ENCODE measurements at places on chromosomes 6 and 20. TPM values are rescaled to one million over a fixed set of nuclear protein-coding genes. Genes with fewer than 3 reads are reported as not detected.

- DNase-seq: no peak
- H3K36me3 ChIP-seq: no peaks in the 10 kb centered on the region
- peaks cover 48% of the 10 kb centered on the region for H3K27me3 ChIP-seq
- H3K4me3 ChIP-seq: no peak overlapping the region
- no peaks in the 10 kb centered on the region for H3K4me1 ChIP-seq
Measured at GRCh38 chr20:63345328-63346100, 15.6 kb downstream of the CHRNA4 start.

Gene MICAL1
- total RNA-seq: 7.8 TPM

Gene GNAS-AS1
- not detected for total RNA-seq

DNA sequence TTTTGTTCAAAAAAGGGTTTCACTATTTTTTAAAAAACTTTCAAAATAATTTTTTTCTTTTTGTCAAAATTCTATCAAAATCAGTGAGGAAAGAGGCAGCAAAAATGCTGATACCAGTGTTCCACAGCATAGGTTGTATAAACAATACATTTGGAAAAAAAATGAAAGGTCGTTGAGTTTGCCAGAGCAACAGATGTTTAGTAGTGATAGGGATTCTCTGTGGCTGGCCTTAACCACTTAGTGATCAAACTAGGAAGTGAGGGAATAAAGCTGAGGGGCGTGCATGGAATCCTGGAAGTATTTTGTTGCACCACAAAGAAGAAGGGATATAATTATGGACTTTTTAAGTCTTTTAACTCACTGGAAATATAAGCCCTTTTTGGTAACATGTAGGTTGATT is 555.3 kb upstream of the CHD6 start:
- DNase-seq: no peak
- H3K4me1 ChIP-seq: no peaks in the 10 kb centered on the region
- H3K4me3 ChIP-seq: no peak overlapping the region
- H3K36me3 ChIP-seq: no peaks in the 10 kb centered on the region
- no peaks in the 10 kb centered on the region for H3K27me3 ChIP-seq
- no peak overlapping the region for H3K27ac ChIP-seq

Gene FKBP5
- 665 TPM for total RNA-seq

Gene OOEP
- not detected for total RNA-seq

- no peak for DNase-seq
- no peaks in the 10 kb centered on the region for H3K4me1 ChIP-seq
- no peak overlapping the region for H3K4me3 ChIP-seq
- no peak overlapping the region for H3K27ac ChIP-seq
- H3K36me3 ChIP-seq: no peaks in the 10 kb centered on the region
Measured at GRCh38 chr6:108492131-108492766, 68.5 kb upstream of the FOXO3 start.

Gene TNNC2
- 3,968 TPM for total RNA-seq

- H3K4me1 ChIP-seq: peaks cover 20% of the 10 kb centered on the region
- no peak overlapping the region for H3K27ac ChIP-seq
- H3K27me3 ChIP-seq: no peaks in the 10 kb centered on the region
- peak; percentile 52 for DNase-seq
- no peaks in the 10 kb centered on the region for H3K36me3 ChIP-seq
Measured at GRCh38 chr20:60053125-60053817, 95.0 kb downstream of the CDH26 start.

DNA sequence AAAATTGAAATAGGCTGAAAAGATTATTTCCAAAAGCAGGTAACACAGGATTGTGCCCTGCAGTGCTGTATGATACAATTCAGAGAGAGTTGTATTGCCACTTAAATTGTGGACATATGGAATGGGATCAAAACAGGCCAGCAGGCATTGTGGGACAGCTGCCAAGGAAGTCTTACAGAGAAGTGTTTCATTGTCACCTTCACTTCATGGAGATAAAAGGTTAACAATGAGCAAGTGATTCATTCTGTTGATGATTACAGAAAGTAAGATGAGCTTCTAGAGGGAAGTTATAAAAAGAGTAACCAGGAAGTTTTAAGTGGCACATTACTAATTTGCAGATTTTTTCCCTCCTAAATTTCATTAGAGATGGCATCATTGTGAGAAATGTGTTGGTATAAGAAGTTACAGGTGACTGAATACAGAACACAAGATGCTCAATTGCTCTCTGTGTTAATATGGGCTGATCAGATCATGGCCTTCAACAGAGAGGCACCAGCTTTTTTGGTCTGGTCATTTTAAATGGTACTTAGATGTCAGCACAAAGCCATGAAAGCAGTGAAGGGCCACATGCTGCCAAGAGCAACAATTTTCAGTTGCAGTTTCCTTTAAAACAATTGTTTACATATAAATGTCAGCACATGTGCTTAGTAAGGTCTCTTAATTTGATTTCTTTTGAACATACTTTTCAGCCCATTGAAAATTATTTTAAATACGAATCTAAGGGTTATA is 402.5 kb upstream of the FKBP1C start:
- DNase-seq: no peak
- H3K27ac ChIP-seq: no peak overlapping the region
- H3K4me3 ChIP-seq: no peak overlapping the region
- H3K36me3 ChIP-seq: no peaks in the 10 kb centered on the region
- H3K4me1 ChIP-seq: no peaks in the 10 kb centered on the region

DNA sequence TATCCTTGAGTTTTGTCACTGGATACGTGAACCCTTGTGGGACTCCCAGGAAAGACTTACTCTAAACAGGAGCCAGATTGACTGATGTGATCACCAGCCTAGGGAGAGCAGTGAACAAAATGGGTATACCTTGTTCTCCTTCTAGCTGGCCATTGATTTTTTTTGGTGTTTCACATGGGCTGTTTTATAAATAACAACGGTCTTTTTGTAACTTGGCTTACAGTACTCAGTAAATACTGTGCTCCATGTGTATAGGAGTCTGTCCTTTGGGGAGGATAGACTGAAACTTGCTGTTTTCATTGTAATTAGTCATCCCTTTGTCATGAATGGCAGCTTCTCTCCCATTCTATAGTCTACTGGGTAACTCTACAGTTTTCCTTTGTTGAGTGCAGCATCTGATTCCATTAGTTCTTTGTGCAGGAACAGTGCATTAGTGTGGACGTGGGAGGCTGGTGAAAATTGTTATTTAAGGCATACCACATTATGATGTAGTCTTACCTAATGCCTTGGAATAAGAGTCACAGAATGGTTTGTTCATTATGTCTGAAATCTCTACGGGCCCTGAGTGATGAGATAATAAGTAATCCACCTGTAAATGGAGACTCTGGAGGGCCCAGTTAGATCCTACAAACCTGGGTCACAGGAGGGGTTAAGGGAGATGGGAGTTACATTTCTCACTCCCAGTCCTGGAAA is 89.5 kb downstream of the TIAM2 start:
- no peaks in the 10 kb centered on the region for H3K4me1 ChIP-seq
- H3K4me3 ChIP-seq: no peak overlapping the region
- no peaks in the 10 kb centered on the region for H3K36me3 ChIP-seq
- no peak overlapping the region for H3K27ac ChIP-seq

DNA sequence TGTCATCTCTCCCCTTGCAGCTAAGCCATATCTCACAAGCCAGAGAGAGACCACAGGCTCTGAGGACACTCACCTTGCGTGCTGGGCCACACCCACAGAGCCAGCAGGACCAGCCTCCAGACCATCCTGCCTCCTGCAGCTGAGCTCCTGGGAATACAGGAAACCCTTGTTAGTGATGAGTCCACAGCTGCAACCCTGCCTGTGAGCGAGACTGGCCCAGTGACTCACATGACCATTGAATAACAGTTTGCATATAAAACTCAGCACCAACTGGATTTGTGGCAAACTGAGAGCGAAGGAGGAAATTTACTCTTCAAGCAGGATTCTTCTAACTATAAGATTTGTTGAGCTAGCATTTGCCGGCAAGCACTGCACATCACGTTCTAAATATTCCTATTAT is 3.0 kb downstream of the THBS2 start:
- H3K4me1 ChIP-seq: no peaks in the 10 kb centered on the region
- DNase-seq: no peak
- H3K36me3 ChIP-seq: no peaks in the 10 kb centered on the region
- H3K27me3 ChIP-seq: peaks cover 25% of the 10 kb centered on the region
- H3K4me3 ChIP-seq: no peak overlapping the region

DNA sequence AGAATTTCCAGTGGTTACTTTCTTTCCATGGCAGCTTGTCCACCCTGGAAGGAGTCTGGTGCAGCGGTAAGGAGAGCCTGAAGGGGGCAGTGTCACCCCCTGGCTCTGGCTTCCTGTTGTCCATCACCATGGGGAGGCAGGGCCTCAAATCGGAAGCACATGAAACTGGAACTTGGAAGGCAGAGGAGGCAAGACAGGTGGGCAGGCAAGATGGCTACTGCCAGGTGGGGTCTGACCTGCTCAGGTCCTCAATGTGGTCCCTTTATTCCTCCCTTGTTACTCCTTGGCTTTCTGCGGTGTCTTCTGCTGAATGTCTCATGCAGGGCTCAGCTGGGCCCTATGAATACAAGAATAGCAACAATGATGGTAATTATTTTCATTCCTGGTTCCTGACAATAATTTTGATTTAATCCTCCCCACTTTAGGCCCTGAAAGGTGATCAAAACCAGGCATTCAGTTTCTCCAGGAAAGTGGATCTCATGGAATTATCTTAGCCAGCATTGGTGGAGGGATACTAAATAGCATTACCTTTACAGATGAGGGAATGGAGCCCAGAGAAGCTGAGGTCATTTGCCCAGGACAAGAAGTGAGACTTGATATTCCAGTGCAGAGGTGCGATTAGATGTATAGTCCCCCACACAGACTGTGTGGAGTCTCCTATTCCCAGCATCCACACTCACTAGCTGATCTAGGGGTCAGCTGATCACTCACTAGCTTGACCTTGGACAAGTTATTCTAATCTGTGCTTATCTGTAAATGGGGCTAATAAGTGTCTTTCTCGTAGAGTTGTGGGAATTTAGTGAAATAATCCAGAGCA is 17.6 kb upstream of the SNAI1 start:
- no peaks in the 10 kb centered on the region for H3K36me3 ChIP-seq
- H3K4me1 ChIP-seq: peaks cover 9% of the 10 kb centered on the region
- no peaks in the 10 kb centered on the region for H3K27me3 ChIP-seq
- H3K4me3 ChIP-seq: no peak overlapping the region

Gene BTNL2
- not detected for total RNA-seq

Gene ADISSP
- total RNA-seq: 8.0 TPM

Gene DACT2
- total RNA-seq: not detected

Gene CCN6
- not detected for total RNA-seq

Gene TCP11
- 0.41 TPM for total RNA-seq

DNA sequence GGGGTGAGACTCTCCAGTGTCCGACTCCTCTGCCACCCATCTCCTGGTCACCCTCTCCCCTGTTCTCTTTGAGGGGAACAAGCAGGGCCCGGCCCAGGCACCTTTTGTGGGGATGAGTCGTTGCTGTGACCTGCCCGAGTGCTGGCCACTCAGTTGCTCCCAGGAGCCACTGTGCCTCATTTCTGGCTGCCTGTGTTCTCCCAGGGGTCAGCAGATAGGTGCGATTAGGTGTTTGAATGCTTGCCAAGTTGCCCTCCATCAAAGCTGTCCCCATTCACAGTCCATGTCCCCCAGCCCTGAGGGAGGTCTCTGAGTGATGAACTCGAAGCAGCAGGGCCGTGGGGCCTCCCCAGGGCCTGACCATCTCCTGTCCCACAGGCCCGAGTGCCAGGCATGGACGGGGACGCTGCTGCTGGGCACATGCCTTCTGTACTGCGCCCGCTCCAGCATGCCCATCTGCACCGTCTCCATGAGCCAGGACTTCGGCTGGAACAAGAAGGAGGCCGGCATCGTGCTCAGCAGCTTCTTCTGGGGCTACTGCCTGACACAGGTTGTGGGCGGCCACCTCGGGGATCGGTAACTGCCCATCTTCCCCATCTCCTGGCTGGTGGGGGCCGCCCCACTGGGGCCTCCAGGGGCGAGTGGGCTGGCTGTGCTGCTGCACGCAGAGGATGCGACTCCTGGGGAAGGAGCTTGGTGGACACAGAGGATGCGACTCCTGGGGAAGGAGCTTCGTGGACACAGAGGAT is 4.1 kb downstream of the SLC17A9 start:
- no peaks in the 10 kb centered on the region for H3K27me3 ChIP-seq
- H3K4me3 ChIP-seq: no peak overlapping the region
- peak overlapping the region; percentile 80 for H3K27ac ChIP-seq
- DNase-seq: no peak
- peaks cover 5% of the 10 kb centered on the region for H3K4me1 ChIP-seq

Gene ZNF184
- 6.0 TPM for total RNA-seq

- no peaks in the 10 kb centered on the region for H3K4me1 ChIP-seq
- H3K27me3 ChIP-seq: no peaks in the 10 kb centered on the region
- H3K27ac ChIP-seq: no peak overlapping the region
- no peaks in the 10 kb centered on the region for H3K36me3 ChIP-seq
Measured at GRCh38 chr6:126307849-126308248, 32.1 kb upstream of the CENPW start.

- peaks cover 5% of the 10 kb centered on the region for H3K4me1 ChIP-seq
- no peak for DNase-seq
- no peaks in the 10 kb centered on the region for H3K36me3 ChIP-seq
- H3K27ac ChIP-seq: no peak overlapping the region
- no peak overlapping the region for H3K4me3 ChIP-seq
- no peaks in the 10 kb centered on the region for H3K27me3 ChIP-seq
Measured at GRCh38 chr6:116144605-116145004, 18.7 kb upstream of the COL10A1 start.

DNA sequence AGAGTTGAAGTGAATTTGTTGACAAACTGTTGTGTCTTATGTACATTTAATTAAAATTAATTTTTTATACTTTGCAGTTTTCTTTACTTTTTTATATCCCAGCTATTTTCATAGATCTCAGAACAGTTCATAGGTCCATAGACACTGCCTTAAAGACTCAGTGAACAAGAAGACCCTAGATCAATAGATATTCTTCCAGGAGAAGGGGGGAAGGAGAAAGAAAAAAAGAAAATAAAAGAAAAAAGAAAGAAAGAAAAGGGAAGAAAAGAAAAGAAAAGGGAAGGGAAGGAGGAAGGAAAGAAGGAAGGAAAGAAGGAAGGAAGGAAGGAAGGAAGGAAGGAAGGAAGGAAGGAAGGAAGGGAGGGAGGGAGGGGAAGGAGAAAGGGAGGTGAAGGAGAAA is 130.8 kb downstream of the MAFB start:
- DNase-seq: no peak
- no peaks in the 10 kb centered on the region for H3K4me1 ChIP-seq
- H3K27me3 ChIP-seq: no peaks in the 10 kb centered on the region
- H3K36me3 ChIP-seq: no peaks in the 10 kb centered on the region
- H3K27ac ChIP-seq: no peak overlapping the region

GRCh38 chr6:353642-354614 is 37.6 kb upstream of the IRF4 start:
- no peak overlapping the region for H3K27ac ChIP-seq
- peaks cover 18% of the 10 kb centered on the region for H3K36me3 ChIP-seq
- no peaks in the 10 kb centered on the region for H3K4me1 ChIP-seq
- DNase-seq: no peak
- H3K27me3 ChIP-seq: no peaks in the 10 kb centered on the region

Gene CDH26
- total RNA-seq: 0.29 TPM

Gene GABRR2
- not detected for total RNA-seq

GRCh38 chr6:35972471-35973367 is 51.7 kb downstream of the SLC26A8 start:
- H3K4me1 ChIP-seq: no peaks in the 10 kb centered on the region
- H3K36me3 ChIP-seq: no peaks in the 10 kb centered on the region
- H3K27ac ChIP-seq: no peak overlapping the region
- no peak overlapping the region for H3K4me3 ChIP-seq

Gene WFDC2
- total RNA-seq: not detected

Gene TREML2
- total RNA-seq: 0.09 TPM
